ENCODE measurements at places on chromosomes 4 and X.

GRCh38 chrX:100720301-100720700 lies 11.6 kb downstream of the SYTL4 start:
- no peak for DNase-seq

- DNase-seq, result no peak
These were observed 100.8 kb downstream of the ARSJ start for GRCh38 chr4:113878668-113879067.

DNA sequence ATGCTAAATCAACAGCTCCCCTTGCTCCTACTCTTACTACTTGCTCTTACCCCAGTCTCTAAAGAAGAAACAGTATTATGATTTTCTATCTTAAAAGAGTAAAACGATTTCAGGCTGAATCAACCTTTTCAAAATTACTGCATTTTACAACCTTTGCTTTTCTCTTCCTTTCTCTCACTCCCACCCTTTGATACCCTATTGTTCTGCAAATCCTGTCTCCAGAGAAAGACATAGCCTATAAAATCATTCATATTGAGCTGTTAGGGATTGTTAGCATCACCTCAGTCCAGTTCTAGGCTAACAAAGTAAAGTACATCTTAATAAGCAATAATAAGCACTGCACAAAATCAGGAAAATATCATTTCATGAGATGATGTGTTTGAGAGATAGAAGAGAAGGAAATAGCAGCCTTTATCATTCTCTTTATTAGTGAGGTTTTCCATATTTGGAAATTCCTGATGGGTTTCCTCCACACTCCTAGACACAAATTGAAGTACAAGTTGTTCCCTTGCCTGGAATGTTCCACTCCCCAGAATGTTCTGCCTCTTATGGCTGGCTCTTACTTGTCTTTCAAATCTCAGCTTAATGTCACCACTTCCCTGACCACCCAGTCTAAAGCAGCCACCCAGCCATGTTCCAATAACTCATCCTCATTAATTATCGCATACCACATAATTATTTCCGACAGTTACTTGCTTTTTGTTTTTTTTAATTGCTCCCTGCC lies 219.7 kb downstream of the PALLD start:
- DNase-seq, result no peak

GRCh38 chrX:23902419-23902818 lies 5.3 kb downstream of the APOO start:
- DNase-seq, result no peak
